Stimulated activated memory B cell treated with anti-CD40 and anti-IgM and Interleukin-4, amounts not matched to agents 10 μg/mL and 1 μg/mL and 100 μg/mL, for 72 hours (primary cell): ENCODE measurements at places on chromosomes 11 and 22.
A peak's percentile ranks its signal among the peaks of the same experiment; 100 is the strongest.

DNA sequence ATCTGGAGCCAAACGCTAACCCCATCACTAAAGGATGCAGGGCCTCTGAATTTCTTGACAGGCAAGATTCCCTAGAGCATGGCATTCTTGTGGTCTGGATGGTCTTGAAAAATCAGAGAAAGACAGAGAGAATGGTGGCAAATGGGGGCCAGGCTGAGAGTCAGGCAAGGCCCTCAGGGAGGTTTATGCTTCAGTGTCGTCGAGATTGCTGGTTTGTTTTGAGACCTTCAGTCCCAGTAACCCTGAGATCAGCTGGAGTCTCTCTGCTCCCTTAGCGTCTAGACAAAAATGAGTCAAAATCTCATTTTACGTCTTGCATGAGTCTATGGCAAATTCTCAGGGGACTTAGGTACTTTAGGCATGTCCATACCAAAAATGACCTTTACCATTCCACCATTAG is 539.3 kb downstream of the SOX6 start:
- ATAC-seq, result no peak

DNA sequence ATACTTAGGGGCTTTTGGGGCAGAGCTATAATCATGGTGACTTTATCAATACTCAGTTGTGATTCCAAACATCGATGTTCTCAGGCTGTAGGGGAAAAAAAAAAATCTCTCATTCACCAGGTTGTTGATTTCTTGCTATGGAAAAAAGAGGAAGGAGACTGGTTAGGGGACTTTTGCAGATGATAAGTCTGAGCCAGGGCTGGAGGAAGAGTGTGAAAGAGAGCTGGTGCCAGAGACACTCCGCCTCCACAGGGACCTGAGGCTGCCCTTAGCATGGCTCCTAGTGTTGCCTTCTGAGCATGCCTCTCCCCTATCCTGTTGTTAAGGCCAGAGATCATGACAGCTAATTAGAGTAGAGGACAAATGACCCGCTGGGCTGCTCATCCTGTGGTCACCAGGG is 16.9 kb downstream of the UPB1 start:
- peak; percentile 62 for ATAC-seq

GRCh38 chr11:46903846-46904245 is 14.5 kb downstream of the LRP4 start:
- no peak for ATAC-seq

DNA sequence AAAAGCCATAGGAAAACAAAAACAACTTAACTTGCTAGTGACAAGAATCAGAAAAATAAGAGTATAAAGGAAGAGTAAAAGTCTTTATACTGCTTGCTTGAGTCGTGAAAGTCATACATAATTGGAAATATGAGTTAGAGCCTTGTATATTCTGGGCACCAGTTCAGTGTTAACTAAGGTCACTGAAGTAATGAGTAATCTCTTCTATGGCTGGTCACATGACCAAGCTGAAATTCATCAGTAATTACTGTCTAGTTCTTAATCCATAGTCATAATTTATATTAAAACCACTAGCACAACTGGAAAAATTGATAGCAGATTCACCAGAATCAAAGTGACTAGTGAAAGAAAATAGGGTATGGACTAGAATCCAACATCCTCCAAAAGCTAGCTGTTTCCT is 84.4 kb upstream of the SLC5A12 start:
- no peak for ATAC-seq

- no peak for ATAC-seq
Measured at GRCh38 chr22:46974631-46975585, 212.5 kb downstream of the TBC1D22A start.

DNA sequence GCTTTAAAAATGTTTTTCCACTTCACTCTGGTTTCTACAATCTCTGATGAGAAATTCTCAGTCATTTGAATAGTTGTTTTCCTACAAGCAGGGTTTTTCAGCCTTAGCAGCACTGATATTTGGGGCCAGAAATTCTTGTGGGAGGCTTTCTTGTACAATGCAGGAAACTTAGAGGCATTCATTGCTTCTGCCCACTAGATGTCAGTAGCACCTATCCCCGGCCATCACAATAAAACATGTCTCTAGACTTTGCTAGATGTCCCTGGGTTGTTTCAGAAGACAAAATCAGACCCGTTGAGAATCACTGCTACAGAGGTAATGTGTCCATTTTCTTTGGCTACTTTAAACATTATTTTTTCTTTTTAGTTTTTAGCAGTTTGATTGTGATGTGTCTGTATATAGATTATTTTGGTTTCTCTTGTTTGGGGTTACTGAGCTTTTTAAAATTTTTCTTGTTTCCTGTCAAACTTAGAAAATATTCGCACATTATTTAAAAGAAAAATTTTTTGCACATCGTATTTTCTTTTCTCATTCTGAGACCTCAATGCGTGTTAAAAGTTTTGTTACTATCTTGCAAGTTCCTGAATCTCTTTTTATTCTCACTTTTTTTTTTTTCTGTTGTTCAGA is 60.8 kb upstream of the CCDC179 start:
- peak; percentile 71 for ATAC-seq

DNA sequence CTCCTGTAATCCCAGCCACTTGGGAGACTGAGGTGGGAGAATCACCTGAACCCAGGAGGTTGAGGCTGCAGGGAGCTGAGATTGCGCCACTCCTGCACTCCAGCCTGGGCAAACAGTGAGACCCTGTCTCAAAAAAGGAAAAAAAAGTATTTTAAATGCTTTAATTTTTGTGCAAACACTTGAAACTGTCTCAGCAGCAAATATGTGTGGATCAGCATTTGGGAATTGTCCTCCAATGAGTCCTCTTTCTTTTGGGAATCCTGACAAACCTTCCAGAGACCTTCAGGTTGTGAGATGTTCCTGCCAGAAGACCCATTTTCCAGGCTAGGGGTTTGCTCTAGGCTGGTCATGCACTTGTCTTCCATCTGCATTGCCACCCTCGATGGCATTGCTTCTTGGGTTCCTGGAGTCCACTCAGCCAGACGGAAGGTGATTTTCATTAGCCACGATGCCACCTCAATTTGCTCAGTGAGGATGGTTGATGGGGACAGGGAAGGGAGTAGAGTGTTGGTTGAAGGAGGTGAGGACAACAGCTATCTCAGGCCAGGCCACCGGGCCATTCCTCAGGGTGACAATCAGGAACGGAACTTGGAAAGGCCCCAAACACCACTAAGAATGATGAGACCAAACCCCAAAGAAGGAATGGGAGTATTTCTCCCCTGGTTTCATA is 55.4 kb downstream of the ST14 start:
- no peak for ATAC-seq

- ATAC-seq, result no peak
Measured at GRCh38 chr11:1878137-1879031, 13.3 kb downstream of the PRR33 start.

- ATAC-seq, result no peak
Measured at GRCh38 chr22:19884954-19885751, 30.5 kb upstream of the GNB1L start.

DNA sequence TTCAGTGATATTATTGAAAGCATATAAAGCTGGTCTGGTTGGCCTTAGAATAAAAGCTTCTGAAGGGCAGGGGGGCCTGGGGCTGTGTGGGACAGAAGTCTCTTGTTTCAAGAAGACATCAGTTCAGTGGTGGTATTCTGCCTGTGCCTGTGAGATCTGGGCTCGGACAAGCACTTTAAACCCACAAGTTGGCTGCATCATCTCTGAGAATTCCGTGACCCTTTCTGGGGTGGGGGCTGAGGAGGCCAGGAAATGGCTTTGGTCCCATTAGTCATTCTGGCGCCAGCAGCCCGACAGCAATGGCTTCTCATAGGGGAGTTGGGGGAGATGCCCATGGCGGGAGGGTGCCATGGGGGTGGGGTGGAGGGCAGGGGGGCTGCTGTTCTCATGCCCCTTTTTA is 104.1 kb downstream of the PKNOX2 start:
- no peak for ATAC-seq

DNA sequence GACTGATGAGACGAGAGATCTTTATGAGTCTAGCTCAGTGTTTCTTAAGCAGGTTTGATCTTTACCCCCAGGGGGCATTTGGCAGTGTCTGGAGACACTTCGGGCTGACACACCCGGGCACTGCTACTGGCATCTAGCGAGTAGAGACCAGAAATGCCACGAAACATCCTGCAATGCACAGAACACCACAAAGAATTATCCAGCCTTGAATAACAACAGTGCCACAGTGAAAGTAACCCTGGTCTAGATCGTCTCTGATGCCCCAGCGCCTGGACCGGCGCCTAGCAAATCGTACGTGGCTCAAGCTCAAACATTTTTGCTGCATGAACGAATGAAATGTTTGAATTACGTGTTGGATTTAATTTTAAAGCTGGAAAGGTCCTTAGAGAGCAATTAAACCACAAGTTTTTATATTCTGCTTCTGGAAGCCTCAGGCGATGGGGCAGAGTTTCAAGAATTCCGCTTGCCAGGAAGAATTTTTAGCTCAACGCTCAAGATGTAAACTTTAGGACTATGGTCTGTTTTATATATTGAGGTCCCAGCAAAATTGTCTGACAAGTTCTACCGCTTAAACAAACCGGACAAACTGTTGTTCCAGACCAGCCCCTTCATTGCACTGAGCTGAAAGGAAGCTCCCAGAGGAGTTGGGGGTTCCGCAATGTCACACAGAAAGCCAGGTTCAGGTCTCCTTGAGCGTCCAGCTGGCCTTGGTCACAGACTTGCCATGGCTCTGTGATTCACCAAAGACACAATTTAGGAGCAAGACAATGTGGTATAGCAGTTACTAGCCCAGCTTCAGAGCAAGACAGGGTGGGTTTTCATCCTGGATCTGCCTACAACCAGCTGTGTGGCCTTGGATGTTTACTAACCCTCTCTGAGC is 44.2 kb upstream of the SMTN start:
- no peak for ATAC-seq
